Esophagus mucosa (tissue), 1 donor: ENCODE measurements at places on chromosomes 16 and 17. TPM values are rescaled to one million over a fixed set of nuclear protein-coding genes. Genes with fewer than 3 reads are reported as not detected.

DNA sequence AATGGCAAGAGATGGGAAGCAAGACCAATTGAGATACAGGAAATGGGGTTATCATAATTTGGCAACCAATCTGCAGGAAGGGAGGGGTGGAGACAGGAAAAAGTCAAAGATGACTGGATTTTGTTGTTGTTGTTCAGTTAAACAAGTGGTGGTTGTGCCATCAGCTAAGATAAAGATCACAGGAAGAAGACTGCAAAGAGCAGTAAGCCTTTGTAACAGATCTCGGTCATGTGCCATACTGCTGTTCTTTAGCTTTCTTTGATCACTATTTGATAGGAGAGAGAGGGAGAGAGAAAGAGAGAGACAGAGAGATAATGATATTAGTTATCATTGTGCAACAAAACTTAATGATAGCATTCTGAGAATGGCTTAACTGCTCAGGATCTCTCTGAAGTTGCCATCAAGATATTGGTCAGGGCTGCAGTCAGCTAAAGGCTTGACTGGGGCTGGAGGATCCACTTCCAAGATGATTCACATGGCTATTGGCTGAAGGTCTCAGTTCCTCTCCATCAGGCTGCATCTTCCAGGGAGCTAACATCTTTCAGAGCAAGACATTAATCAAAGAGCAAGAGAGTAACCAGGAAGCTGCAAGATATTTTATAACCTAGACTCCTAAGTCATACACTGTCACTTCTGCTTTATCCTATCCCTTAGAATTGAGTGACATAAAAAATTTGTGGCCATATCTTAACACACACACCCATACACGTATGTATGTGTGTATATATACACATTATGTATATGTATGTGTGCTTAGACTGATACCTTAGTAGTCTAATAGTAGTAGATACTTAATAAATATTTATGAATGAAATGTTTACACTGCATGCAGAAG, 405.0 kb downstream of the SHISA9 start:
- no peak for ATAC-seq

- ATAC-seq, result no peak
Measured at GRCh38 chr16:48317026-48317425, 68.2 kb downstream of the SIAH1 start.

DNA sequence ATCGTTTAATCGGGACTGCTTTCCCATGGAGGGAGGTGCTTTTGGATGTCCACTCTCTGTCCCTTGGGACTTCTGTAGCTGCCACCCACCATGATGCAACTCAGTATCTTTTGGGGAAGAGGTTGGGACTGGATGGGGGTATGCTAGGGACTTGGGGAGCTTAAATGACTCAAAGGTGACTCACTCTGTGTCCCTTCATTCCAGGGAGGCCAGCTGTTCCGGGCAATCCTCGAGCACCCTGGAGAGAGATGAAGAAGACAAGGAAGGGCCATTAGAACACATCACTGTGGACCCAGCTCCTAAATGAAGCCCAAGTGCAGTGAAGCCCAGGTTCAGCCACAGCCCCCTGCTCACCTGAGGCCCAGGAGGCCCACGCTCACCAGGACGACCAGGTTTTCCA, 4.6 kb downstream of the COL1A1 start:
- no peak for ATAC-seq

DNA sequence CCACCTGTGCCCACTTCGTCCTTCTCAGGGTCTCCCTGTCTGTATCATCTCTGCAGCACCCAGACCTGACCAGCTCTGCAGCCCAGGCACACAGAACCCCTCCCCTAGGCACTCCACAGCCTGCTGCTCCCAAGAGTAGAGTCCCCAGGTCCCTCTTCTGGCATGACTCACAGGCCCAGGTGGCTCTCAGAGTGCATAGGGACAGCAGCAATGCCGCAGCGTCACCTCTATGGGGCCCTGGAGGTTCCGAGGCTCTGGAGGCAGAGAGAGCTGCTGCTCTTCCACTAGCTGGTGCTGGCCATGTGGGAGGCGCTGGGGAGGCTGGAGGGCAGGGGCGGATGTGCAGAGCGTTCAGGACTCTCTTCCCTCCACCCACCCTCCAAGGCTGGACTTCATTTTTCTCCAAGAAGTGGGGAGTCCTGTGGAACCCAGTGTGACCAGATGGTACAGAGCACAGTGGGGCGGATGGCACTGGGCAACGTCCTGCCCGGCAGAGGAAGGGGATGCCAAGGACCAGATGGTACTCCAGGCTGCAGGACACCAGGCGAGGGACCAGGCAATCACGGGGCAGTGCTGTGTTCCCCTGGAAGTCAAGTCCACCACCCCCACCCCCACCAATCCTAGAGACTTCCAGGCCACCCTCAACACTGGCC, 151.7 kb downstream of the RBFOX3 start:
- ATAC-seq, result no peak

- ATAC-seq, result no peak
Measured at GRCh38 chr17:59399914-59400313, 68.5 kb downstream of the YPEL2 start.

- ATAC-seq, result no peak
Measured at GRCh38 chr16:69929480-69929879, 21.7 kb upstream of the CLEC18A start.

CASKIN2 gene
- 13.9 TPM for total RNA-seq

CMTM2 gene
- not detected for total RNA-seq

TMEM235 gene
- total RNA-seq, result not detected
